Left colon (tissue), 2 donors: ENCODE measurements at places on chromosomes 13 and 19. TPM values are rescaled to one million over a fixed set of nuclear protein-coding genes. Genes with fewer than 3 reads are reported as not detected.

Gene OR7D2
- total RNA-seq, result not detected

Gene ZFR2
- total RNA-seq, result not detected

Gene CATSPERD
- not detected for total RNA-seq

Gene ZNF541
- total RNA-seq, result not detected

Gene GTF3A
- 36.4 TPM for total RNA-seq
